NCI-H345 (cell line): ENCODE measurements at places on chromosomes 12 and 14.

GRCh38 chr12:53097207-53097563 is 282 bp upstream of the IGFBP6 start:
- DNase-seq = peak; percentile 9

DNA sequence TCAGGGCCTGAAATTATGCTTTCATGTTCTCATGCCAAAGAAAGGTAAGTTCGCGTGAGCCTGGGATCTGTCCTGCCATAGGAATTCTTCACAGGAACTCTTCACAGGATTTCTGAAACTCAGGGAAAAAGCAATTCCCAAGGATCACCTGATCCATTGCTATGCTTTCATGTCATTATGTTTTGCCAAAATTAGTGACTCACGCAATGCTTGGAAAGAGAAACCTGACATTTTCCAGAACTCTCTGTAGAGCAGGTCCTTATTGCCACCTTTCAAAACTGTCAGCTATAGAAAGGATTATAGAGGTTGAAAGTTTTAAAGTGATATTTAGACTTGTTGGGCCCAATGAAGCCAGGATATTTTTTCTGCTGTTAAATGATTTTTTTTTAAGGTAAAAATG is 6.3 kb upstream of the KCNJ8 start:
- no peak for DNase-seq

DNA sequence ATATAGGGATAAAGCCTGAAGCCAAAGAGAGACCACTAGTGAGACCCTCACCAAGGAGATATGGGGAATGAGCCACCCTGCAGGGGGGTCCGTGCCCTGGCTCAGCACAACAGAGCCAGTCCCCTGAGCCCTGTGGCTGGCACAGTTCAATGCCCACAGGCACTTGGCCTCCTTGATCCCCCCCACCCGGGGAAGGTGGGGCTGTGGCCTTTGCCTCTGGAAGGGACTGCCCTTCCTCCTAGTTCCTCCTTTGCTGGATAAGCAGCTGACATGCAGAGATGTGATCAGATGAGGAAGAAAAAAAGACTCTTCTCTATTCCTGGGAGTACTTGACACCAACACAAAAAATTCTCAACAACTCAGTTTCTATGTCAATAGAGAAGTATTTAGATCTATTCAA is 19.9 kb downstream of the TTC7B start:
- DNase-seq = no peak

GRCh38 chr14:32136027-32136825 is 59.1 kb downstream of the ARHGAP5 start:
- no peak for DNase-seq

DNA sequence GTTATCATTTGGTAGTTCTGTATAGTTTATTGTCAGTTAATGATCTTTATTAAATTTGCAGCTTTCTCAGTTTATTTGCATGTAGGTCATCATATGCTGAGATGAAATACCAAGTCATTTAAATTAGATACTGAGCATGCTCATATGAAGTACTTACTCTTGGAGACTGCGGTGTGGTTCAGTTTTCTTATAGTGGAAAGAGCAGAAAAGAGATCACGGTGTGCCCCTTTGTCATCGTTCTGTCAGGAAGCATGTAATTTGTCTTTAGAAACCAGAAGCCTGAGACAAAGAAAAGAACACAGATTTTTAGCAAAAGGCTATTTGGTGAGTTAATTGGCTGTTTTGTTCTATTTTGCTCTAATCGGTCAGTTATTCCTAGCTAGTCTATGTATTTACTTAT is 75.6 kb downstream of the PLEKHA5 start:
- no peak for DNase-seq

DNA sequence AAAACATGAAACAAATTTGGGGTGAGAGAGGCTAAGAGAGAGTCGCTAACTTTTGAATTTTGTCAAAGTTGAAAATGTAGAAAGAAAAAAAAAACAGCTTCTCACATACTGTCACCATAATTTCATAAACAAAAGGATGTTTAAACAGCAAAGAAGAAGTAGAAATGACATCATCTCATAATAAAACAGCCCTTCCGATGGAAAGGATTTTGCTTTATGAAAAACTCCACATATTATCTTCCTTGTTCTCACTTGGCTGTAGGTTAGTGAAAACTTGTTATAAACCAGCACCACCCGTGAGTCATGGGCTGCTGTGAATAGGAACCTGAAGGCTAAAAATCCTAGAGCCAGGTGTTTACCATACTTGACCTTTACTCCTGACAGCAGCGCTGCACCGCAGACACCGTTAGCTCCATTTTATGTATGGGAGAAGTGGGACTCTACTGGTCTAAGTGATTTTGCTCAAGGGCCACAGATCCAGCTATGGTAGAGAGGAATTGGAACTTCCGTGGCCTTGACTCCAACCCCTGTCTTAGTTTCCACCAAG is 63.0 kb upstream of the VRK1 start:
- no peak for DNase-seq

DNA sequence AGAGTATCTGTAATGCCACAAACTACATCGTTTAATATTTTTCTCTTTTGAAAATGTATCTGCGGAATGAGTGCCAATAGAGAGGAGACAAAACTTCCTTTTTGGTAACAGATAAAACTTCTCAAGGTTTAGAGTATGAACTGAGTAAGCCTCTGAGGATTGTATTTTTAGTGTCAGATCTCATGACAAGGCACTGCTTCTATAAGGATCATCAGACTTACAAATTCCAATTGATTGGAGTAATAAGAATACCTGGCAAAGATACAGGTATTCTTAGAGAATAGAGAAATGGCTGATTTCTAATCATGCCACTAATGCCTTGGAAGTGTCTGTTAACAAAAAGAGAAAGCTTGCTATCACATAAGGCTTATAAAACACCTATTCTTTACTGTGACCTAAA is 45.3 kb downstream of the SLC35F4 start:
- no peak for DNase-seq

- no peak for DNase-seq
Measured at GRCh38 chr12:123096741-123097140, 54.1 kb downstream of the PITPNM2 start.

GRCh38 chr12:68539615-68539952 is 71.1 kb upstream of the RAP1B start:
- DNase-seq = no peak

GRCh38 chr12:11635341-11635740 is 14.1 kb upstream of the ETV6 start:
- no peak for DNase-seq
